Peyer's patch (tissue), 4 donors: ENCODE measurements at places on chromosomes 13 and 19. TPM values are rescaled to one million over a fixed set of nuclear protein-coding genes. Genes with fewer than 3 reads are reported as not detected.
A peak's percentile ranks its signal among the peaks of the same experiment; 100 is the strongest.

The ZFP82 gene
- total RNA-seq: 1.5 TPM

DNA sequence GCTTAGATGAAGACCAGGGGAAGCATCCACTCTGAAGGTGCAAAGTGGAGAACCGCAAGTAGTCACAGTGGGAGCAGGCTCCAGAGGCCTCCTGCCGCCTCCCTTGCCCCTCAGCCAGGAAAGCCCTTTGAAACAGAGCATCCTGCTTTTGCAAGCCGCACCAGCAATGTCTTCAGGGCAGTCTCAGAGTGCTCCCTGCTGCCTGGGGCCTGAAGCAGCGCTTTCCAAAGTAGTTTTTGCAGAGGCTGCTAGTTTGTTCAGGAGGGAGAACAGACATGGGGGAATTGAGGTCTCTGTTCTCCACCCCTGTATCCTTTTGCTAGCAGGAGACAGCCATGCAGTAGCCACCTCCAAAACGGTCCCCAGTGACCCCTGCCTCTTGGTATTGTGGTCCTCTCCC is 15.8 kb upstream of the POP4 start:
- H3K27ac ChIP-seq: no peak overlapping the region
- H3K27me3 ChIP-seq: no peaks in the 10 kb centered on the region
- H3K36me3 ChIP-seq: no peaks in the 10 kb centered on the region
- H3K4me3 ChIP-seq: no peak overlapping the region
- DNase-seq: no peak

- no peak overlapping the region for H3K27ac ChIP-seq
- no peaks in the 10 kb centered on the region for H3K4me1 ChIP-seq
- H3K4me3 ChIP-seq: no peak overlapping the region
These were observed 357.3 kb downstream of the KLF5 start for GRCh38 chr13:73416093-73416492.

GRCh38 chr19:46764817-46765291 is 18.6 kb upstream of the STRN4 start:
- no peak overlapping the region for H3K27ac ChIP-seq
- no peaks in the 10 kb centered on the region for H3K27me3 ChIP-seq
- no peak overlapping the region for H3K4me3 ChIP-seq
- DNase-seq: no peak

The NDUFA13 gene
- total RNA-seq: 188 TPM

- peaks cover 16% of the 10 kb centered on the region for H3K4me1 ChIP-seq
- H3K36me3 ChIP-seq: no peaks in the 10 kb centered on the region
- H3K4me3 ChIP-seq: peak overlapping the region; percentile 25
- no peak for DNase-seq
These were observed 2.8 kb downstream of the GFY start for GRCh38 chr19:49427855-49428546.

The SLC1A6 gene
- total RNA-seq: not detected

DNA sequence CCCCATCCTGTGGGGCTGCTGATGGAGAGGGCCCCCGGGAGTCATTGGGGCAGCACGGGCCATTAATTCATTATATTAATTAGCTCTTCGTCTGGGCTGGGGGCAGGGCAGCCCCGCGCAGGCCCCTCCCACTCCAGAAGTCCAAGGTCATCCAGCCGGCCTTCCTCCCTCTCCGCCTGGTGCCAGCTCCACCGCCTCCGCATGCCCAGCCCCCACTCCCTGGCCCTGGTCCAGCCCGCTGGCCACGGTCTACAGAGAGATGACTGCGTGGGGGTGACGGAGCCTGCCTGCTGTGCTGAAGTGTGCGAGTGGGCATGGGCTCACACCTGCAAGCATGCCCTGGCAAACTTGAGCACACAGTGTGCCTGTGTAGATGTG is 8.8 kb downstream of the IGLON5 start:
- no peak for DNase-seq
- H3K27ac ChIP-seq: no peak overlapping the region
- H3K27me3 ChIP-seq: no peaks in the 10 kb centered on the region
- no peak overlapping the region for H3K4me3 ChIP-seq
- H3K4me1 ChIP-seq: no peaks in the 10 kb centered on the region

DNA sequence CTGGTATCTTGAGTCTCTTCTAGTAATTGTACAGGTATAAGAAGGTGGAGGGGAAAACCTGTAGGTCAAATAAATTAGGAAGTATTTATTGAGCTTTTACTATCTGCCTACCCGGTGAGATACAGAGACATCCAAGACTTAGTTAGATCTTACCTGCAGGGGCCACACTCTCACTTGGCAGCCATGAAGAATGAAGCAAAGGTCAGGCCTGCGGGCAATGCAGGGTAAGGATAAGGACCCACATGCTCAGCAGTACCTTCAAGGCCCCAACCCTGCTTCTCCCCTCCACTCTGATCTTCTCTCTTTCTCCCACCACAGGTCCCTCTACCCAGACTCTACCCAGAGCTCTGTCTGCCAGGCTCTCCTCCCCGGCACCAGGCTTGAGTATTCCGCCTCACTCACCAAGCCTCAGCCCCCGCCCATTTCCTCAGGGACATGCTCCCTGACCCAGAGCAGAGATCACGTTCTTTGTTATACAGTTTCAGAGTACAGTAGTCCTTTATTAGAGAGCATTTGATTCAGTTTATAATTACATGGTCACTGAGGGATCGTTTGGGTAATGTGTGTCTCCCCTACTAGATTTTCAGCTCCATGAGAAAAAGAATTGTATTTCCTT is 18.9 kb upstream of the CLDN10 start:
- H3K27ac ChIP-seq: no peak overlapping the region
- no peaks in the 10 kb centered on the region for H3K4me1 ChIP-seq
- H3K4me3 ChIP-seq: no peak overlapping the region
- no peak for DNase-seq
- H3K27me3 ChIP-seq: no peaks in the 10 kb centered on the region

The C19orf33 gene
- 428 TPM for total RNA-seq

DNA sequence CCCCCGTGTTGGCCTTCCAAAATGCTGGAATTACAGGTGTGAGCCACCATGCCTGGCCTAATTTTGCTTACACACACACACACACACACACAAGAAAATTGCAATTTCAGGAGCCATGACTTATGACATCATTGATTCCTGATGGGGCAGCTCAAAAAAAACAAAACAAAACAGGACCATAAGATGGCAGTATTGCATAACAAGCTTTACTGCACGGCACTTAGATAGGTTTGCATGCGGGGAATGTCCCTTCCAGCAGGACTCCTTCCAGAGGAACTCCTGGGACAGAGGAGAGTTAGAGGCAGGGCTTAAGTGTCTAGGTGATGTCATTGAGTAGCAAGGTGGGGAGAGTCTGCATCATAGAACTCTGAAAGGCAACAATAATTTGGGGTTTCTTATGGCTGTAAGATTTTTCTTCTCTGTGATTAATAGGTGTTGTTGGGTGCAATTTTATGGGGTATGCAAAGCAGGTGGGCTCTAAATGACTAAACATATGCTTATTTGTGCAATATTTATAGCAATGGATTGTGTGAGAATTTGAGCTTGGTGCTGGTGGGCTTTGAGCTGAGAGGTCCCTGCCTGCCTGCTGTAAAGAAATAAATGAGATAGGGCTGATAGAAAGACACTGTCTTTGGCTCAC is 9.0 kb upstream of the ACSBG2 start:
- no peak overlapping the region for H3K4me3 ChIP-seq
- H3K27ac ChIP-seq: no peak overlapping the region
- no peak for DNase-seq
- H3K4me1 ChIP-seq: no peaks in the 10 kb centered on the region
- H3K27me3 ChIP-seq: no peaks in the 10 kb centered on the region

The ZSCAN18 gene
- total RNA-seq: 75.1 TPM

The NRTN gene
- total RNA-seq: 4.8 TPM
